ENCODE measurements at places on chromosomes 6 and 20.

DNA sequence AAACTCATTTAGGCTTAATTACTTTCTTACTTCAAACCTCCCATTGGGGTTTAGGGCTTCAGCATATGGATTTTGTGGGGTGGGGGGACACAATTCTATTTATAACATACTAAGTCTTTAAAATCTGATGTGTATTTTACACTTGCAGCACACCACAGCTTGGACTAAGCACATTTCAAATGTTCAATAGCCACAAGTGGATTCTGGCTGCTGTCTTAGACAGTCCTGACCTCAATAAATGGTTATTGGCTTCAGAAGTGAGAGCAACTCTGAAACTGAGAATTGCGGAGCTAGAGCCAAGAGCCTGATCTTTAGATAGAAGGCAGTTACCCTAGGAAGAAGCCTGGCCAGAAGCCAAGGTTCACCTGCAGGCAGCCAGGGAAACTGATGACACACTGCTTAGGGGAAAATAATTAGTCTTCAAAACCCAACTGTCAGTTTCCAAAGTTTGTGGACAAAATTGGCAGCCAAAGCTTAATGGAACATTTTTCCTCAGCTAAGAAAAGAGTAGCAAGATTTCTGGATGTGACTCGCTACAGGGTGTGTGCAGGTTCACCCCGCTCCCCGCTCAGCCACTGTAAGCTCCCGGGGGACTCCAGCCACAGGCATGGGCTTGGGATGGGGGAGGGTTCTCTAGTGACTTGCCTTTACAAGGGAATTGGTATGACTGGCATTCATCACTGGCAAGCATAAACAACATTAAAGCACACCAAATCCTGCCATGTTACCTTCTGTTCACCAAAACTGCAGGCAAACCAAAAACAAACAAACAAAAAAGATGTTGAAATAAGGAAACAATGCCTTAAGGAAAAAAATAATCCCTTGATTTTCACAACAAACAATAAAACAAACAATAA is 219.8 kb downstream of the TFAP2A start:
- no peak for DNase-seq

DNA sequence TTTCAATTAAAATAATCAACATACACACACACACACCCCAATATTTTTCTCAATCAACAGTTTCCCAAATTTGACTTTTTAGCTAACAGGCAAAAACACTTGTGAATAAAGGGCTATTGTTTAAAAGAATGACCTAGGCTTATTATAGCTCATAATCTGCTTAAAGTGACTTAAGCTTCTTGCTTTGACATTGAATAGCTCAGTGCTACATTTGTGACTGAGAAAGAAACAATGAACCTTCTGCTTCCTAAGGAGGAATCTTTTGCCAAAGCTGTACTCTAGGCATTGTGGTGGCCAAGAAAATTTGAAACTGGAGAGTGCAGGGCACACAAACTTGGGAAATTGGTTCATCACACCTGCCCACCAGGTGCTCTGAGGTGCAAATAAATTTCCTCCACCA is 282.0 kb downstream of the SYNE1 start:
- no peak for DNase-seq

DNA sequence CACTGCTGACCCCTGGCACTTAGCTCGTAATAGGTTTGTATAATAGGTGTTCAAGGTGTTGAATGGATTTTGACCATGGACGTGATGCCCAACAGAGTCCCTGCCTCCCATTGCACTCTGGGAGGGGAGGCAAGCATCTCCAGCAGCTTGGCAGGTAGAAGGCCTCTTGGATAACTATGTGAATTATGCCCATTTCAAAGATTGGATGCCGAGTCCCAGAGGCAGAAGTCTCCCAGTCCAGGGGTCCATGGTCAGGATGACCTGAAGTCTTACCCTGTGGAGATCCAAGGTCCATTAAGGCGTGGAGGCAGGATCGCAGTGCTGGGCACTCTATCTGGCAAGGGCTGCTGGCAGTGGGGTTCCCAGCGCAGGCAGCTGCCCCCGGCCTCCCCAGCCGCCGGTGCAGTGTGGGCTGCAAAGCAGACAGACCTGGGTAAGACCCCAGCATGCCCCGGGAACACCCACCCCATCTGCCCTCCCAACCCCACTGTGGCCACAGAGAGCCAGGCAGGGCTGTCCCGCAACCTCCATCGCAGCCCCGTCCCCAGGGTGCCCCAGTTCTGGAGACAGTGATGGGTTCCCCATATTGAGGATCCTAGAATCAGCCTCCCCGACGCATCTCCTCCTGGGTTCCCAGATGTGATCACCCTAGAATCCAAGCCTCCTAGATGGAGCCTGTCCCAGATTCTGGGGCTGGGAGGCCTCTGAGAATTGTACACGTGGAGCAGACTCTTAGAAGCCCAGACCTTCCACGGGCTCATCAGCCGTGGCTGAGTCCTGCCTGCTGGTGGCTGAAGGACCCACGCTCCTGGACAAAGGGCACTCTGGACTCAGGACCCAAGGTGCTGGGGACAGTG is 44.6 kb downstream of the APCDD1L start:
- no peak for DNase-seq

DNA sequence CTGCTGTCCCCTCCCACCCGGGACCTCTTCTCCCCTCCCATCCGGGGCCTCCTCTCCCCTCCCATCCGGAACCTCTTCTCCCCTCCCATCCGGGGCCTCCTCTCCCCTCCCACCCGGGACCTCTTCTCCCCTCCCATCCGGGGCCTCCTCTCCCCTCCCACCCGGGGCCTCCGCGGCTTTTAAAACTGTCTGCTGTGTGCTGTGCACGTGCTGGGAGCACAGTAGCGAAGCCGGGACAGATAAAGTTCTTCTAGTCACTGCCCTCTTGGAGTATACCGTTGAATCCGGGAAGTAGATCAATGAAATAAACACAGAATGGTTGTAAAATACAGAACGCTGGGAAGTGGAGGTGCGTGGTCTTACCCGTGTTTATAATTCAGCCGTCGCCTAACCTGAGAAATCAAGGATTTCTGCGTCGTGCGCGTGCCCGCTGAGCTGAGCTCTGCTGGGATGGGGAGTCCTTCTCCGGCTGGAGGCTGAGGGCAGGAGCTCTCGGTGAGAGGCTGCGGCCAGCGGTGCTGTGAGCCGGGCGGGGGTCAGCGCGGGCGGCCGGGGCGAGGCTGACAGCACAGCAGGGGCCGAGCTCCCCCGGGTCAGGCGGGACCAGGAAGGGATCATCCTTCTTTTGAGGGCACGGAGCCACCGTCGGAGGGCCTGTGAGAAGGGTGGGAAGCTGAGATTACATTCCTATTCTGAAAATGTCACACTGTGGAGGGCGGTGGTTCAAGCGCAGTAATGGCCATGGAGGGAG is 19.6 kb upstream of the KIF25 start:
- no peak for DNase-seq

GRCh38 chr6:154605882-154606370 is 95.4 kb upstream of the CNKSR3 start:
- no peak for DNase-seq

- DNase-seq = no peak
Measured at GRCh38 chr6:40620574-40621240, 33.5 kb upstream of the LRFN2 start.

DNA sequence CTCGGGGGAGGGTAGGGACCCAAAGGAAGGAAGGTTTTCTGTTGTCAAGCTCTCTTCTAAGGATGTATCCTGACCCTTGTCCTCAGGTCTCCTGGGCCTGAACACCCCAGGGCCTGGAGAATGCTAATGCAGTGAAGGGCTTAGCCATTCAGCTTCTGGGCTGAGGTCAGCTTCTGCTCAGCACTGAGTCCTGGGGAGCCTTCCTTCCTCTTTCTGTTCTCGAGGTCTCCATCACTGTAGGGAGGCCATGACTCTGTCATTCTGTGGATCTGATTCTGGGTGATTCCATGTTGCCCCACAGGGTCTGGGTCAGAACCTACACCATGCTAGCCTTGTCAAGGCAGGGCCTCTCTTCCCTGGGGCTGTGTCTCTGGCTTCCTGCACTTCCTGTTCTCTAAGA is 712.7 kb downstream of the DHX35 start:
- DNase-seq = no peak

Measured in NCI-H1694 treated with DMSO at 0.1 percent for 48 hours (cell line).